ENCODE measurements at places on chromosomes 6 and 20.

DNA sequence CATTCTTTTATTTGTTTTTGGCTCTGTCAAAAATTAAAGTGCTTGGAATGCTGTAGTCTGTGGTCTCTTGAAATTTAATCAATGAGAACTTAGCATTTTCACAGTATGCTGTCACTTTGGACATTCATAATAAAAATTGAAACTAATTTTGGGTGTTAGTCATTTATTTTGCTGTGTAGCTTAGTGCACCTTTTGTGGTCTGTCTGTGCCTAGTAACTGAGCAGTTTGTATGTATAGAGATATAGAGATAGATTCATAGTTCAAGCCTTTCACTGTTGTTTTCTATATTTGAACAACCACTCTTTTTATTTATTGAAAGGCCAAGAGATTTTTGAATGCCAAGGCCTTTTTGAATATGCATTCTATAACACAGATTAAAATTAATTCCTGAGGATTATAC lies 86.4 kb upstream of the TIAM2 start:
- DNase-seq, result no peak

- no peak for DNase-seq
These were observed 576.4 kb downstream of the LMBRD1 start for GRCh38 chr6:69220375-69220774.

DNA sequence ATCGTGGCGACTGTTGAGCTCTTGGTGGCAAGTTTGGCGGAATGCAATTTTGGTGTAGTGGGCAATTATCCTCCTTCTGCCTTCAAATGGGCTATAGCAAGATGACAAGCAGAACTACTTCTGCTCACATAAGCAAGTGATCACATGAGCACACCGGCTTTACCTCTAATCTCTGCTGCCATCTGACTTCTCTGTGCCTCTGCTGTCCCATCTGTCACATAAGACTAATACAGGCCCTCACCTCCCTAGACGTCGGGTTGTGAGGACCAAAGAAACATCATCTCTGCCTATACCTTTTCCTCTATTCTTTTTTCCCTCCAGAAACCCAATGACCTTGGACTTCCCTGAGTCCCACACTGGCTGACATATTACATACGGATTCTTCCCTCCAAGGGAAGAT lies 13.3 kb upstream of the WTAP start:
- no peak for DNase-seq

GRCh38 chr6:99331531-99331930 lies 17.9 kb downstream of the FAXC start:
- peak; percentile 10 for DNase-seq

DNA sequence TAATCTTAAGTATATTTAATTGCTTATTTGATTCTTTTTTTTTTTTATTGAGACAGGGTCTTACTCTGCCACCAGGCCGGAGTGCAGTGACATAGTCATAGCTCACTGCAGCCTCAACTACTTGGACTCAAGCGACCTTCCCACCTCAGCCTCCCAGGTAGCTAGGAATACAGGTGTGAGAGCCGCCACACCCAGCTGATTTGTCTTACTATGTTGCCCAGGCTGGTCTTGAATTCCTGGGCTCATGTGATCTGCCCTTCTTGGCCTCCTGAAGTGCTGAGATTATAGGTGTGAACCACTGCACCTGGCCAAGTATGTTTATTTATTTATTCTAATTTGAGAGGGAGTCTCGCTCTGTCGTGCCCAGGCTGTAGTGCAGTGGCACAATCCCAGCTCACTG lies 38.2 kb downstream of the PTPN1 start:
- no peak for DNase-seq

GRCh38 chr6:32184084-32184640 lies at the start of gene AGER:
AGER (minus strand) TSS chr6:32184253; CDS start chr6:32184222, 31 bp downstream.
- DNase-seq, result no peak

- no peak for DNase-seq
These were observed 43.8 kb upstream of the CST5 start for GRCh38 chr20:23923311-23923710.

DNA sequence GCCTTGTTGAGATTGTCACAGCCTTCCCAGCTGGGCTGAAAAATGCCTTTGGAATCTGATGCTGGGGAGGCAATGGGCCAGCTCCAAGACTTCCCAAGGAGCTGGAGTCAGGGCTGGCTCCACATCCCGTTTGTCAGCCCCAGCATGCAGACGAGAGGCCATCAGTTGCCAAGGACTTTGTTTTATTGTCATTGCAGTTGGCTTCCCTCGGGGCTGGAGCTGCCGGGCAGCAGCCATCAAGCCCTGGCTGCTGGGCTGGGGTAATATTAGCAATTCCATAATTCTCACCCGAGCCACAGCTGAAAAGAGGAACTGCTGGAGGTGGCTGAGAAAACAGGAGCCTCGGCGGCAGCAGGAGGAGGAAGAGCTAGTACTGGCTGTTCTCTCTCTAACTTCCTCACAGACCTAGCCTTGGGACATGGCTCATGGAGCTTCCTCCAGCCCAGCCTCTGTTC lies 182.5 kb downstream of the CDC5L start:
- peak; percentile 88 for DNase-seq

- no peak for DNase-seq
These were observed 31.4 kb downstream of the CLVS2 start for GRCh38 chr6:123027408-123027807.

Data from suppressor macrophage (primary cell).